Occipital lobe (tissue), 3 donors: ENCODE measurements at places on chromosomes 1 and 21.

- no peak for DNase-seq
Observed at GRCh38 chr1:32764826-32765569, 52.2 kb downstream of the YARS1 start.

DNA sequence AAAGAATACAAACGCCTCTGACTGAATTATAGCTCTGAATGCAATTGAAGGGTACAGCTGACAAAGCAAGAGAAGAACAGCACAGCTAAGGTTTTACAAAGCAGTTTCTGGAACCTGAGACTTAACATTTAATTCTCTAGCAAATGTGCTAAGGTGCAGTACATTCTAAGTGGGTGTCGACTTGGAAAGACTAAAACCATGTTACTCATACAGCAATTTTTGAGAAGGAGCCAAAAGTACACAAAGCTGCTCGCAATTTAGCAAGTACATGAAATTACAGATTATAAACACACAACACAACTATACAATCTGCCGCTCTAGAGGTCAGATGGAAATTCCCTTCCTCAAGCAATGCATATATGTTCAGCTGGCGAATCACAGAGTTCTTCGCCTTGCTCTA, 121.9 kb downstream of the TIAM1 start:
- DNase-seq = no peak

DNA sequence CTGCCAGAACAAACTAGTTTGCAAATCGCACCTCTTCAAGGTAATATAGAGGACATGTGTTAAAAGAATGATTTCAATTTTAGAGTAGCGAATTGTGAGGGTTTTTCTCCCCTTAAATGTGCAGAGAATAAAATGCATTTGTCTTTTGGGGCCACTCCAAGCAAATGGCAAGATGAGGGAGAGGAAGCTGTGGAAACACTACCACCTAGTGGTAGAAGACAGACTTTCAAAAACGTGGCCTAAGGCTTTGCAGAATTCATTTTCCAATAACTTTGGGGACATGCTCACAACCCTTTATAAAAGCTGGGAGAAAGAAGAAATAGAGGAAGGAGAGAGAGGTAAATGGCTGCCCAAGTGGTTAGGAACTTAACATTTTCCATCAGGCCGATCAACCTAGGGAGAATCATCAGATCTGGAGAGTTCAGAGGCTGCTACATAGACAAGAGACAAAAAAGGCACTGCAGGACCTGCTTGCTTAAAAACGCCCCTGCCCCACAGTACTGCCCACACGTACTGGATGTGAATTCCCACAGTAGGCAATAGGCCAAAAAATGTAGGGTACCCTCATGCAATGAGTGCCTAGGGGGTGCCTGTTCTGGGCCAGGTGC, 15.7 kb upstream of the RCAN1 start:
- no peak for DNase-seq

DNA sequence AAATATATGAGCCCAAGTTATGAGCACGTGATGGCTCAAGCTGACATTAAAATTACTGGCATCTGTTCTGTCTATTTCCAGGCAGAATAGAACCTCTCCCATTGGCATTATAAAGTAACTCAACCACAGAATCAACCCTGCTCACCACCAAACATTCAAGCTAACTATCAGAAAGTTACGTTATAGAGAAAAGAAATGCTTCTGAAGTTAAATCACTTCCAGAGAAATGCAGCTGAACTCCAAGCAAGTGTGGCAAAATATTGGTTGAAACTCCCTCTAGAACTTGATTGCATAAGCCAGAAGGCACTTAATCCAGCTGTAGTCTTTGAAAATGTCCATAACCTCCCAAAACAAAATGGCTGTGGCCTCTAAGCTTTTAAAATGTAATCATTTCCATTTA, 36.2 kb upstream of the UBE2U start:
- no peak for DNase-seq

DNA sequence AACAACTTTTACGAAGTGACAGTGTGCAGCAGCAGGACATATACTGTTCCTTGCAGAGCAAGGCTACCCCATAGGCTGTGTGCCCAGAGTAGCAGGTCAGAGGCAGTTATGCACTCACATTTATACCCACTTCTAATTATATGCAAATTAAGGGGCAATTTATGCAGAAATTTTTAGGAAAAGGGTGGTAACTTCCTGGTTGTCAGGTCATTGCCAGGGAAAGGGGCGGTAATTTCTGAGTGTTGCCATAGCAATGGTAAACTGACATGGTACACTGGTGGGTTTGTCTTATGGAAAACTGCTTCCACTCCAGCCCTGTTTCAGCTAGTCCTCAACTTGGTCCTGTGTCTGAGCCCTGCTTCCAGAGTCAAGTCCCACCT, 12.0 kb upstream of the SLAMF1 start:
- DNase-seq = no peak

GRCh38 chr1:41935226-41935625, 16.5 kb upstream of the HIVEP3 start:
- DNase-seq = no peak

- no peak for DNase-seq
Observed at GRCh38 chr1:91221017-91221416, 183.6 kb downstream of the HFM1 start.

GRCh38 chr1:94579876-94580294, 38.3 kb upstream of the F3 start:
- no peak for DNase-seq

DNA sequence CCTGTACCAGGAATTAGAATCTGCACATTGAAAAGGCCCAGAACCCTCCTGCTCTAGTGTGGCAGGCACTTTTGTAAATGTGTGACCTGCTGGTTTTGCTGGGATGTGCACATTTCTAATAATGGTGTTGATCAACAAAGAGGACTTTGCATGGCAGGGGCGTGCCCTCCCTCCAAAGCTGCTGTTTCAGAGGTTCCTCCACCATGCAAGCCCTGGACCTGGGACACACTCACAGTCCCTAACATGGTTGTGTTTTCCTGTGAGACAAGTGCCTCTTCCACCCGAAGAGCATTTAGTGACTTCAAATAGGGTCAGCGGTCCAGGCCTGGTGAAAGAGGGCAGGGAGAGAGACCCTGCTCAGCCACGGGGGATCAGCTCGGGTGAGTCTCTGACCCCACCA, 28.1 kb downstream of the TENT5C start:
- no peak for DNase-seq

DNA sequence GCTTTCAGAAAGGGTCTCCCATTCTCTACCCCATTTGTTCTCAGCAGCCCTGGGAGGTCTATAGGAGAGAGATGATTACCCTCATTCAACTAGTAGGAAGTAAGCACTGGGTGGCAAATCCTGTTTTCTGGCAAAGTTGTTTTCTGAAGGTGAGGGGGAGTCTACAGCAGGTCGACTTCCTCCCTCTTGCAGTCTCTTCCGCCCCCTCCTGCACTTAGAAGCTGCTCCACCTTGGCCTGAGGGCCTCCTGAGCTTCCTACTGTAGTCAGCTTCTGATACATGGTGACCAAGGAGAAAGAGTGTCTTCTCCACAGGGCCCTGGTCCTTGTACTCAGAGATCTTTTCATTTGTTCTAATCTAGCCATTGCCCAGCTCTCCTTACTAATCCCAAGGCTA, 93.1 kb downstream of the RGL1 start:
- DNase-seq = no peak

DNA sequence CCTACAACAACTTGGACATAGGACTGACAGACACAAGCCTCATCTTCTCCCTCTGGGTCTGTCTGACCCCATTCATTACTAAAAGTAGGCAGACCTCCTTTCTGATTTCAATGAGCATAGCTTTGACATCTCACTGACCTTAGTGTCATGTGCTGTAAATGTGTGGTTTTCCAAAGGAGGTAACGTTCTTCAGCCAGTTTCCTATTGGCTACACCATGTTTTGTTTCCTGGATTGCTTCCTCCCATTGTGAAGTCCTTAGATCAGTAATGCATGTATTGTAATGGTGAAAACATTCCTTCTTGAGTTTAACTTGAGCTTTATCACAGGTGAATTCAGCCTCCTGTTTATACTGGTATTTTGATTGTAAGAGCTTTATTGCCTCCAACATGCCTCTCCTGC, 20.6 kb downstream of the STXBP3 start:
- no peak for DNase-seq
